NCI-H187 (cell line): ENCODE measurements at places on chromosomes 16 and 17.

- DNase-seq, result no peak
Measured at GRCh38 chr17:55116440-55116914, 147.9 kb downstream of the STXBP4 start.

GRCh38 chr16:67549240-67549639 lies 13.1 kb upstream of the CTCF start:
- no peak for DNase-seq

DNA sequence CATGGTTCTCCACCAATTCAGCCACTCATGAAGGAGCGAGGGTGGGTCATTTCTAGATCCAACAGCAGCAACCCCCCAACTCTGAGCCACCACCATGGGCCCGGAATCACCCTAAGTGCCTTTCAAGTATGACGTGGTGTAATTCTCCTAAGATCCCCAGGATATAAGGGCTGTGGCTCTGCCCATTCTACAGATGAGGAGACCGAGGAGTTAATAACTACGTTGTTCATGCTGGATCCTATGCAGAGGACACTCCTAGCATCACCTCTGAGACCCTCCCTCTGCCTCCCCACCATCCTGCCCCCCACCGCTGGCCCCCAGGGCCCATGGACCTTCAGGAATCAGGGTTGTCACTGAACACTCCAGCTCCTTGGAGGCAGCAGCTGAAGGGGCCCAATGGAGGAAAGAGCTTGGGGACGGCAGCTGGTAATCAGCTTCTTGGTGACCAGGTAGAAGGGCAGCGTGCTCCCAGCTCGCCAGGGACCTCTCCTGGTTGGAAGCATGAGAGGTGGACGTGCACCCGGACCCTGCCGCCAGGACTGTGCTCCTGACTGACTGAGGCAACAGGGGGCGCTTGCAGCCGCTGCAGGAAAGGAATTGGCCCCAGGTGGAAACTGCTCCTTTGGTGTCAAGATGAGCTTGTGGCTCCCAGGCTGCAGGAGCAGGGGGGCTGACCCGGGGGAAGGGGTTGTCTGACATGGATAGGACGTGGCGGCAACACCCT lies 28.2 kb upstream of the CACNG1 start:
- no peak for DNase-seq

- DNase-seq, result no peak
Measured at GRCh38 chr17:15340966-15341365, 431 bp downstream of the TEKT3 start.

GRCh38 chr16:425740-426114 lies 278 bp downstream of the RAB11FIP3 start:
- no peak for DNase-seq

GRCh38 chr16:81866820-81867440 lies 87.8 kb downstream of the PLCG2 start:
- DNase-seq, result no peak

DNA sequence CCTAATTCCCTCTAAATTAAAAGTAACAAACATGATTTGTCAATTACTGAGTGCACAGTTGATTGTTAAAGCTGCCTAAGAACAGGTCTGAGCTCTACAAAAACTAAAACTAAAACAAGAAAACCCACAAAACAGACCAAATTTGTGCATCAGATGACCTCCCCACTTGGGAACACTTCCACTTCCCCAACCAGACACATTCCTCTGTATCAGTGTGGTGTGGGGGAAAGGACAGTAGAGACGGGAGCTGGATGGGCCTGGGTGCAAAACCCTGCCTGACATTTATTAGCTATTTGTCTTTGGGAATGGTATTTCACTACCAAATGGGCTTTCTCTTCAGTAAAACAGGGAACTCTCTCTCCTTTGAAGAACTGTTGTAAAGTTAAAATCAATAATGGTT lies 29.8 kb downstream of the STAT3 start:
- DNase-seq, result no peak

- DNase-seq, result no peak
Measured at GRCh38 chr17:7562208-7562605, 488 bp downstream of the SENP3 start.

DNA sequence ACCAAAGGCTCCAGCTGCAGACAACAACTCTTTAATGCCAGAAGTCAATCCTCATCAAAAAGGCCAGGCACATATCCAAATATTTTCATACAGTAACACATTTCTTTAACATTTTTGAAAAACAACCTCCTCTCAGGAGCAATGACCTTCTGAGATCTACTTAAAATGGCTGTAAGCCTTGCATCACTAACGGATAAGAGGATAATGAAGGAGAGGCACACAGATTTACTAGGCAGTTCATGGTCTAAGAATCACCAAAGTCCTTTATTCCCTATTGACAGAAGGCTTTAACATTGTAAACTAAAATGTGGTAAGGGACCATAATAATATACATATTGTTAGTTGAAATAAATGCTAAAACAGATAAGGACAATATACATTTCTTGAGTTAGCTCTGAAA lies 114.7 kb downstream of the USP32 start:
- no peak for DNase-seq

DNA sequence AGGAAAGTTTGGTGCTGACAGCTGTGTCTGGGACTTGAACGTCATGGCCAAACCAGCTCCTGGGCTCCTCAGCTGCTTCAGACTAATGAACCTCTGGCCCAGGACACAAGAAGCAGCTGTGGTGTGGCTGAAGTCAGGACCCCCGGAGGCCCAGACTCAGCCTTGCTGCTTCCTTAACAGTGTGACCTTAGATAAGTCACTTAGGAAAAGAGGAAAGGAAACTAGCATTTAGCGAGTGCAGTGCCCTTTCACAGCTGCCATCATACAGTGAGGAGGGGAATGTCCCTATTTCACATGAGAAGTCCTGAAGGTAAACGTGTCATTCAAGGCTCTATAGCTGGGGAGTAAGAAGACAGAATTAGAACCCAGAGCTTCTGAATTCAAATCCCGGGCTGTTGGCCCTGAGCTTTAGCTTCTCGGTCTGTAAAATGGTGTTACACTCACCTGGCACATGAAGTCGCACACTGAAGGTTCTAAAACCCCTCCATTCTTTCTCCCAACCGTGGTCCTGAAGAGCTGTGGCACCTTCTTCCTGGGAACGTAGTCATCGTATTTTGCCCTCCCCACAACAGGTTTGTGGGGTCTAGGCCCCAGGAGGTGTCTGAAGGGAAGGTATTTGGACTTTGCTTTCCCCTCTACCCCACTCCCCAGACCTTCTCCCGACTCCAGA lies 910 bp upstream of the RAMP2 start:
- no peak for DNase-seq

DNA sequence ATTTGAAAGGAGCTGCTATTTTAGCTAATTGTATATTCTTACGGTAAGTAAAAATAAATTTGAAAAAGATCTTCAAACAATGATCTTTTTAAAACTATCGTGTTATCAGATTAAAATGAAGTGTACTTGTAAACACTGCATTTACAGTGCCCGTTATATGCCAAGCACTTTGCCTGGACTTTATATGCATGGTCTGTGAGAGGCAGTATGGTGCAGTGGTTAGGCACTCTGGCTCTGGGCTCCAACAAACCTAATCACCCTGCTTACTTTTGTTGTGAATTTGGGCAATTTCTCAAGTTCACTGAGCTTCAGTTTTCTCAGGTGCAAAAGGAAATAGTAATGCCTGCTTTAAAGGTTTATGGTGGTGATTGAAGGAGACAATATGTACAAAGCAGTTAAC lies 1.4 kb downstream of the PMP22 start:
- no peak for DNase-seq

DNA sequence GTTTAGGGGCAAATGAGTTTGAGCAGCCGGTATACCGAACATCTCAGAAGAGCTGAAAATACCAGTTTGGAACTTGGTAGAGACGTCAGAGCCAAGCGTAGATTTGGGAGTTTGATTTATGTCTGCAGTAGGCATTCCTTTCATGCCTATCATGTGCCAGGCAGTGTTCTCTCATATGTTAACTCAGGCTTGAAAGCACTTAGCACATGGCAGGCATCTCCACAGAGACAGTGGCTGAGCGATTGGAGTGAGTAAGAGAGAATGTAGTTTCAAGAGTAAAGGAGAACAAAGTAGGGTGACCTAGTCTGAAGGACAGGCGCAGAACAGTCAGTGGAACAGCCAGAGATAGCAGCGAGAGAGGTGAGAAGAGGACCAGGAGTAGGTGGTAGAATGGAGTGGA lies 207.0 kb downstream of the FTO start:
- DNase-seq, result no peak

DNA sequence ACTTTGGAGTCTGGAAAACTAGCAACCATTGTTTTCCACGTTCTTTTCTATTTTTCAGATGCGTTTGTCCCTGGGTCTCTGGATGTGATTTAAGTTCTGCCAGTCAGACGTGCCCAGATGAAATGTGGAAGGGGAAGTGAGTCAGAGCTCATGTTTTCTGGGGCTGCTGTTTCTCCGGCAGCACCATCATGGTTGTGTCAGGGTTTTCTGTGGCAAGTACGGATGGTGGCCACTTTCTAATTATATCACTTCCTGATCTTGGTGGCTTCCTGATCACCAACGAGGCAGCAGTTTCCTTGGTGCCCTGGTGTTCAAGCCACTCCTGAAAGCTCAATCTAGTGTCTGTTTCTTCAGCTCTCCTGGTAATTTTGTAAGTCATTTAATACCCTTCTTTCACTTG lies 31.4 kb upstream of the PMFBP1 start:
- DNase-seq, result no peak

GRCh38 chr16:52141871-52142270 lies 405.1 kb downstream of the TOX3 start:
- DNase-seq, result no peak

- DNase-seq, result no peak
Measured at GRCh38 chr16:68774982-68775634, 38.0 kb downstream of the CDH1 start.

GRCh38 chr17:70813355-70813930 lies 644.1 kb downstream of the KCNJ2 start:
- DNase-seq, result no peak

- no peak for DNase-seq
Measured at GRCh38 chr17:75876938-75877751, 1.2 kb downstream of the TRIM47 start.

DNA sequence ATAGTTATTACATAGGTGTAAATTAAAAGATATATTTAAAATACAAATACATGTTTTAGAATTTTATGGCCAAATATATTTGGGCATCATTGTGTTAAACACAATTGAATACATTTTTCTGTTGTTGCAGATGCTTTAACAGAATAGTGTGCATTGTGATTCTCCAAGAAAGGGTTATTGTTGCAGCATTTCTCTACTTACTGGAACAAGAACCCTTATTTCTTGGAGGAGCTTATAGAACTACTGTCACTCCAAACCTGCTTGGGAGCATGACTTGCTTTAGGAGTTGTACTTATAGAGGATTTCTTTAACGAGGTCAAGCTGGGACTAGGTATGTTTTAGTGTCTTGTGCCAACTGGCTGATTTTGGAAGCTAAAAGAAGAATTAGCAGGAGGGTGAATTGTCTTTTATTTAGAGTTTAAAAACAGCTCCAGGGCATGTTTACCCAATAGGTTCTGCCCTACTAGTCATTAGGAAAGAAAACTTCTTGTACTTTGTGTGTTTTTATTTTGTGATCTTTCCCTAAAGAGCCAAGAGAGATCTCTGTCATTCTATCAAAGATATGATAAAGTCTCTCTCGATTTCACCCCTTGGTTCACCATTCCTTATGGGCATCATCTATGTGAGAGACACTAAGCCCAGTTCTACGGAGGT lies 279.8 kb upstream of the SALL1 start:
- no peak for DNase-seq
